Upper lobe of left lung (tissue), 6 donors: ENCODE measurements at places on chromosomes 2 and 18. TPM values are rescaled to one million over a fixed set of nuclear protein-coding genes. Genes with fewer than 3 reads are reported as not detected.

CCL20 gene
- total RNA-seq: 3.8 TPM

GPR148 gene
- total RNA-seq: not detected

ALPP gene
- 4.8 TPM for total RNA-seq

DNA sequence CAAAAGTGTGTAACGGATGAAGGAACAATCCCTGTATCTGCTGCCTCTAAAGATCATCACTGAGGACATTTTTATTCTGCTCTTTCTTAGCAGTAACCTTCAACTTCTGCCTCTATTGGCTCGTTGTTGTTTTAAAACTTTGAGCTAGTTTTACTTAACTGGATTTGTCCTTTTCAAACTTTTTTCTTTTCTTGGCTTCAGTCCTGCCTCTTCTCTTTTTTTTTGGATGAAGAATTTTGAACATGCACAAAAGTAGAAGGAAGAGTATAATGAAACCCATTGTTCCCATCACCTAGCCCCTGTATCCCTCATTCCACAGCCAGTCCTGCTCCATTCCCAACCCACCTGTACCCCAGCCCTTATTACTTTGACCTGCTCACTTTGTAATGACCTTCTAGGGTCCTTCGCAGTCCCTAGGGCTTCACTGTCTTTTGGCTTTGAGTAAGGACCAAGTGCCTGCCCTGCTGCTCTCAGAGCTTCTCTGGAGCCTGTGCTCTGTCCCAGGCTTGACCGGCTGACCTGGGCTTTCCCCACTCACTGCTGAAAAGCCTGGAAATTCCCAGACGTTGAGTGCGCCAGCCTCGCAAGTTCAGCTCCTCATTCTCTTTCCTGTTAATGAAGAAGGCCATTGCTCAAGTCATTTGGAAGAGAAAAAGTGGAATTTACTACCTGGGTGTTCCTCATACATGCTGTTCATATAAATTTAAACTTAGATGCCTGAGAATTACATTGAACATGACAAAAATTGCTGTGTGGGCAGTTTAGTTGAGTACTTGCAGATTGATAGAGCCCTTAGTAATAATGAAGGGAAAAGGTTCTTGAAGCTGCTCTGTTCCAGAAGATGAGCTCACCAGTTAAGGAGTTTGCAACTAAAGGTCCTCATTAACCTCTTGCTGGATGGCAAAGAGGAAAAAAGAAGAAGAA is 149.3 kb upstream of the ALPP start:
- DNase-seq: no peak

ERFE gene
- not detected for total RNA-seq
